Stimulated activated CD4-positive, alpha-beta T cell treated with anti-CD3 and anti-CD28 coated beads, TNF-alpha, amount 100 ng/mL, for 1 hour (primary cell): ENCODE measurements at places on chromosomes 3 and 15.

DNA sequence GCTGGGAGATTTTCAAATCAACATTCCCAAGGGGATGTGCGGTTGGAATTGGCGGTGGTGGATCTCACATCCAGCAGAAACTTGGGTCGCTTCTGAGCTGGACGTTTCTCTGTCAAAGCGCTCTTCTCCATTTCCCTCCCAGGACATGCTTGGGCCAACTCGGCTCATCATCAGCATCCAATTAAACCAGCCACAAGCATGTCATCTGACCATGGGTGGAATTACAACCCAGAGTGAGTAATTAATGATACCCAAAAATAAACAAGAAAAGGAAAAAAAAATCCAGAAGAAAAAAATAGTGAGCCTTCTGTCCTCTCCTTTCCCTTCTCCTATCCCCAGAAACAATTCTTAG is 111.2 kb downstream of the XXYLT1 start:
- no peak for DNase-seq

DNA sequence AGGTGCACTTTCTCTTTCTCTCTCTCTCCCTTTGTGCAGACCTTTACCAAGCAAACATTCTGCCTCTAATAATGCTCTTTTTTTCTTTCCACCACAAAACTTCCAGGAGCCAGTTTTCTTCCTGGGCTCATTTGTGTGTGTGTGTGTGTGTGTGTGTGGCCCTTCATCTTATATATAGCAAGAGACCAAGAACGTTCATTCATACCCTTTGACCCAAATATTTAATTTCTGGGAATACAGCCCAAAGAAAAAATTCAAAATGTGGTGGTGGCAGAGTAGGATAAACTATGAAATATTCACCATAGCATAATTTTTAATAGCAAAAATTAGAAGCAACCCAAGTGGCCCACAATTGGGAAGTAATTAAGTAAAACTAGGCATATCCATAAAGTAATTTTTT is 398.9 kb downstream of the IGSF11 start:
- DNase-seq = no peak

- DNase-seq = no peak
Measured at GRCh38 chr15:63601704-63602185, 4.6 kb downstream of the FBXL22 start.

DNA sequence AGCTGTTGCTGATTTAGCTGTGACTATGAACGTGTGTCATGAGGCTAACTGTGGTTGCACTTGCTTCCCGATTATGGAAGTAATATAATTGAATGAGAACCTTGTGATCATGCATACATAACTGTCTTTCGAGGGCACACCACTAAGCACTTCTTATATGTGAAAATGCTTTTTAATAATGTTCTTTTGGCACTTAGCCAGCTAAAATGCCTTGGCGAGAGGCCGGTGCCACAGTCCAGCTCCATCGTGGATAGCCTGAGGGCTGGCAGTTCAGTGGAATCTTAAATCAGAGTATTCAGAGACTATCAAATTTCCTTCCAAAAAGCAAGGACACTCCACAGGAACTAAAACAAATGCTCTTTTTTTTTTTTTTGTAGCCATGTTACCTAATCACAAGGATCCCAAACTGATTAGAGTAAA is 161.6 kb upstream of the FRMD4B start:
- DNase-seq = no peak

DNA sequence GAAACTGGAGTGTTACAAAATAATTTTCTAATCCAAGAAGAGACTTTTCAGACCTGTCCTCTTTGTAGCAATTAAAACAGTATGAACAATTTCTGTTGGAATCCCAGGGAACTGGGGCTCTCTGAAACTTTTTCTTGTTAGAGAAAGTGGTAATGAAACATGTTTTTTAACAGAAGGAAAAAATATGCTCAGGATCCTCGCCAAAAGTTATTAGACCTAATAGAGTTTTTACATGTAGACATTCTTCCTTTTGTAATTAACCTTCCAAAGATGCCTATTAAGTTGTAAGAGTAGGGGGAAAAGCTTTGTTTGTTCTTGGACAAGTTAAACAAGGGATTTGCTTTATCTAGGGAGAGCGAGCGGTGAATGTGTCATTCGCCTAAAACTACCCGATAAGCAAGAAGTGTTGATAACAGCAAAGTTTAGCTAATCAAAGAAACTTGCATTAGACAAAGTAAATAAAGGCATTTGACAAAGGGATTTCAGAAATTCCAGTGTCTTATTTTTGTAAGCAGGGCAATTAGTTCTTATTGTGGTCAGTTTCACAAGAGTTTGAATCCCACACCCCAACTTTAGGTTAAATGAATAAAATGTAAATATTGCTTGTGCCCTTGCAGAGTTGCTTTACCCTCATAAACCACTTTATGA is 2.3 kb downstream of the RARB start:
- no peak for DNase-seq
